B cell (primary cell): ENCODE measurements at places on chromosomes 3 and 15. TPM values are rescaled to one million over a fixed set of nuclear protein-coding genes. Genes with fewer than 3 reads are reported as not detected.

The PODXL2 gene
- polyA plus RNA-seq: 3.1 and 3.2 TPM in 2 replicates

The MYL3 gene
- not detected in 2 replicates for polyA plus RNA-seq

The RAD18 gene
- 4.8 and 7.1 TPM in 2 replicates for polyA plus RNA-seq

The TJP1 gene
- polyA plus RNA-seq: not detected in 2 replicates

The SGO1 gene
- polyA plus RNA-seq: 1.4 and 2.4 TPM in 2 replicates

The CACNA1D gene
- 0.06 TPM in 1 of 2 replicates, not detected in the other for polyA plus RNA-seq

The GRK7 gene
- 0.07 and 0.12 TPM in 2 replicates for polyA plus RNA-seq

The STARD9 gene
- polyA plus RNA-seq: 5.0 and 5.4 TPM in 2 replicates

The CRELD1 gene
- polyA plus RNA-seq: 46.0 and 46.8 TPM in 2 replicates

The CPEB1 gene
- polyA plus RNA-seq: 0.07 and 0.19 TPM in 2 replicates

The MON1A gene
- 4.3 and 8.9 TPM in 2 replicates for polyA plus RNA-seq

The RBP2 gene
- not detected in 2 replicates for polyA plus RNA-seq

The BFSP2 gene
- polyA plus RNA-seq: 0.50 and 0.60 TPM in 2 replicates

The CCDC9B gene
- 1.1 and 2.4 TPM in 2 replicates for polyA plus RNA-seq

The CCR1 gene
- polyA plus RNA-seq: 0.39 and 0.54 TPM in 2 replicates

The GCSAM gene
- 16.9 and 24.6 TPM in 2 replicates for polyA plus RNA-seq

The RHOV gene
- polyA plus RNA-seq: 0.09 TPM in 1 of 2 replicates, not detected in the other

The KNG1 gene
- not detected in 2 replicates for polyA plus RNA-seq

The KLHDC8B gene
- polyA plus RNA-seq: 0.43 and 0.79 TPM in 2 replicates

The PLD1 gene
- polyA plus RNA-seq: 0.24 TPM in 1 of 2 replicates, not detected in the other

The RTP3 gene
- polyA plus RNA-seq: not detected in 2 replicates

The VGLL3 gene
- not detected in 2 replicates for polyA plus RNA-seq

The EOMES gene
- 0.12 and 0.14 TPM in 2 replicates for polyA plus RNA-seq

The ITIH1 gene
- polyA plus RNA-seq: 1.5 and 2.0 TPM in 2 replicates

The SLC6A6 gene
- 31.3 and 34.2 TPM in 2 replicates for polyA plus RNA-seq

The GHSR gene
- not detected in 2 replicates for polyA plus RNA-seq

The CORO2B gene
- 9.5 and 24.9 TPM in 2 replicates for polyA plus RNA-seq

The MB21D2 gene
- 0.03 and 0.53 TPM in 2 replicates for polyA plus RNA-seq

The DUOX2 gene
- not detected in 2 replicates for polyA plus RNA-seq
